Endodermal cell (in vitro differentiated cells): ENCODE measurements at places on chromosomes 12 and 14. TPM values are rescaled to one million over a fixed set of nuclear protein-coding genes. Genes with fewer than 3 reads are reported as not detected.

DNA sequence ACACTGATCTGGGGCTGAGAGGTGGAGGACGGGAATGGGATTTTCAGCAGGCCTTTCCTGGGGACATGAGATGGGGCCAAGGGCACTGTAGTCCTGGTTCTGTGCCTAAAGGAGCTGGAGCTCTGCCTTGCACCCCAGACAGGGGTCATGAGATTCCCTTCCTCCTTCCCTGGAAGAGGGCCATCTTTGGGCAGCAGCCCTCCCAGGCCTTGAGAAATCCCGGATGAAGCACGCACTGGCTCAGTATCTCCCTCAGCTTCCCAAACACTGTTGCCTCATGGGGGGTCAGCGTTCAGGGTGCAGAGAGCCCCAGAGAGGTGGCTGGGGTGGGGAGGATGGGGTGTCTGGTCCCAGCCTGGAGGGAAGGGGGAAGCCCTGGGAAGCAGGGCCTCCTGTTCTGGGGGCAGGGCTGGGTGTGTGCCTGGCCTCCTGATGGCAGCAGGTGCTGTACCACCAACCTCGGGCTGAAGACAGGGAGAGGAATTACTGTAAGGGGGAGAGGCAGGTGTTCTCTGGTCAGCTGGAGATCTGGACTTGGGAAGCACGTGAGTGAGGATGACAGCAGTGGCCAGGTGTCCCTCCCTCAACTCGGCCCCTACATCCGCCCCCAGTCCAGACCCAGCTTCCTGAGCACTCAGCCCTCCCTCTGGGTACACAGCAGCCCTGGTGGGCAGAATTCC, 8.4 kb upstream of the NR4A1 start:
- no peak for DNase-seq

Gene RIPK3
- total RNA-seq = not detected in 2 replicates

Gene IGF1
- not detected in 3 replicates for total RNA-seq

Gene KDM2B
- total RNA-seq = 107 and 125 TPM in 2 replicates

DNA sequence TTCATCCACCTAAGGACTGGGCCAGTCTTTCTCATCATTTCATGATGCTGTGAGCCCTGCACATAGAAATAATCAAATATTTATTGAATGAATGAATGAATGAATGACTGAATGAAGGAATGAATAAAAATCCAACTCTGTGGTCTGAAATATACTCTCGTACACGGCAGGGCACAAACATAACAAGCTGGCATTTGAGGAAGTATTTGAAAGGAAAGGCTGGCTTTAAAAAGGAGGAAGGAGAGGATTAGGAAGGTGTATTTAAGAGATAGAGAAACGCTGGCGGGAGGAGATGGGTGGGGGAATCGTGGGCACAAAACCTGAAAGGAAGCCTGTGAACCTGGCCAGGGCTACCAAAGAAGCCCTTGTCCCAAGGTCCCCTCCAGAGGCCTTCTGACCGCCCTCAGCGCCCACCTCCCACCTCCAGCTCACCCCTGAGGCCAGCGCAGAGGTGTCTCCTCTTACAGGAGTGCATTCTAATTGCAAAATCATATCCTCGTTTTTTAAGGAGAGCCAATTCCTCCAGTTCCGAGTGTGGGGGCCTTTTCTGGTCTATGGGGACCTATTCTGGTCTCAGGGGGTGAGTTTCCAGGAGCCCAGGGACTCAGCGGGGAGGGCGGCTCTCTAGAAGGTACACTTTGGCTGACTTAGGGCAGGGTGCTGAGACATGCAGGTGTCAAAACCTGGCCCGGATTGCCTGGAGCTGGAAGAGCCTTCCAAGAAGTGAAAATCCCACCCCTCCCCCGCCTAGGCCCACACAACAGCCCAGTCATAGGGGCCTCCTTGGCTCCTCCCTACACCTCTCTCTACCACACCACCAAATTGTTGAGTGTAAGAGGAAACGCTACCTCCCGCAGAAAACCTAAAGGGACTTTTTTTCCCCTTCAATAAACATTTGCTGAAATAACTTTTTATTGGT, 8.7 kb upstream of the JDP2 start:
- DNase-seq = peak; percentile 95

Gene OR10AD1
- total RNA-seq = not detected in 2 replicates

Gene SLC17A8
- 0.16 and 0.40 TPM in 2 replicates for total RNA-seq
